Left renal pelvis (tissue), 4 donors: ENCODE measurements at places on chromosomes 2 and 18. TPM values are rescaled to one million over a fixed set of nuclear protein-coding genes. Genes with fewer than 3 reads are reported as not detected.

VWA3B gene
- 0.94 TPM for polyA plus RNA-seq

ZC3H6 gene
- polyA plus RNA-seq = 8.9 TPM

PKDCC gene
- polyA plus RNA-seq = 338 TPM

TMEM169 gene
- 14.6 TPM for polyA plus RNA-seq

DNA sequence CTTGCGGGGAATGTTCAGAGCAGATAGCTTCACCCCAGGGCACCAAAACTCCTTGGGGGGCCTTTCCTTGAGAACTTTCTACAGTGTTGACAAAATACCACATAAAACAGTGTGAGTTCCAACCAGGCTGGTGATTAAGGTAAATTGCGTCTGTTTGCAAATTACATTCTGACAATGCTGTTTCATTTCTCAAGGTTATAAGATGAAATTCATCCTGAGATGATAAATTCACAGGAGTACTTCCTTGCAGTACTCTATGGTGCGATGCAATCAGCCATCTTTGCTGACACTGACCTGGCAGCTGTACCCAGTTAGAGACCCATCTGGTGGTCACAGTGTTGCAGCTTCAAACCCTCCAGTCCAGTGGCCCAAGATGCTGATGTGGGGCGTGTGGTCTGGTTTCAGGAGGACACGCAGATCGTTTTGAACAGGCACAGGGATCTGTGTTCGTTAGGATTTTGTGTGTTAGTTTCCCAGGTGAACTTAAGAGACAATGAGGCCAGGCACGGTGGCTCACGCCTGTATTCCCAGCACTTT is 99.5 kb upstream of the SLC66A3 start:
- DNase-seq = no peak

DNA sequence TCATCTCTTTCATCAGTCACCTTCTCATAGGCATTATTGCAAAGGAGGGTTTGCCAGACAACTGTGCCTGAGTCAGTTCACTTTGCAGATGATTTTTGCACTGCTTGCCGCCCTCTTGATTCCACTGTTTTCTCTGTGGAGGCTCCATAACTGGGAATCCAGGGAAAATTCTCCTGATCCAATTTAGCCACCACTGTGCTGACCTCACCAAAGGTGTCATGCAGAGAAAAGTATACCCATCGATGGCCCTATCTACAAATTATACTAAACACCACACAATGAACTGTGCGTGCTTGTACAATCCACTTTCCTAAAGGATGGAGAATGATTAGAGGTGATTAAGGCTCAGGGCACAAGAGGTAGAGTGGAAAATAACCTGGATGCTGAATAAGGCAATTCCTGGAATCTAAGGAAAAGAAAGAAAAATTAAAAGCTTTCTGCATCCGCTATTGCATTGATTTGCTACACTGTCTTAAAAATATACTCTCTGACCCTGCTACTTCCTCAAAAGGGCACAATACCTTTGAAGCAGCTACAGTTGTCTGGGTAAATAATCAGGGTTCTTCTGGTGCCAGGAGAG is 409.4 kb downstream of the RIT2 start:
- DNase-seq = no peak

GRCh38 chr2:96859099-96859649 is 1.4 kb upstream of the ANKRD39 start:
- no peak for DNase-seq
